NCI-H460 (cell line): ENCODE measurements at places on chromosomes 7 and 10. TPM values are rescaled to one million over a fixed set of nuclear protein-coding genes. Genes with fewer than 3 reads are reported as not detected.
A peak's percentile ranks its signal among the peaks of the same experiment; 100 is the strongest.

DNA sequence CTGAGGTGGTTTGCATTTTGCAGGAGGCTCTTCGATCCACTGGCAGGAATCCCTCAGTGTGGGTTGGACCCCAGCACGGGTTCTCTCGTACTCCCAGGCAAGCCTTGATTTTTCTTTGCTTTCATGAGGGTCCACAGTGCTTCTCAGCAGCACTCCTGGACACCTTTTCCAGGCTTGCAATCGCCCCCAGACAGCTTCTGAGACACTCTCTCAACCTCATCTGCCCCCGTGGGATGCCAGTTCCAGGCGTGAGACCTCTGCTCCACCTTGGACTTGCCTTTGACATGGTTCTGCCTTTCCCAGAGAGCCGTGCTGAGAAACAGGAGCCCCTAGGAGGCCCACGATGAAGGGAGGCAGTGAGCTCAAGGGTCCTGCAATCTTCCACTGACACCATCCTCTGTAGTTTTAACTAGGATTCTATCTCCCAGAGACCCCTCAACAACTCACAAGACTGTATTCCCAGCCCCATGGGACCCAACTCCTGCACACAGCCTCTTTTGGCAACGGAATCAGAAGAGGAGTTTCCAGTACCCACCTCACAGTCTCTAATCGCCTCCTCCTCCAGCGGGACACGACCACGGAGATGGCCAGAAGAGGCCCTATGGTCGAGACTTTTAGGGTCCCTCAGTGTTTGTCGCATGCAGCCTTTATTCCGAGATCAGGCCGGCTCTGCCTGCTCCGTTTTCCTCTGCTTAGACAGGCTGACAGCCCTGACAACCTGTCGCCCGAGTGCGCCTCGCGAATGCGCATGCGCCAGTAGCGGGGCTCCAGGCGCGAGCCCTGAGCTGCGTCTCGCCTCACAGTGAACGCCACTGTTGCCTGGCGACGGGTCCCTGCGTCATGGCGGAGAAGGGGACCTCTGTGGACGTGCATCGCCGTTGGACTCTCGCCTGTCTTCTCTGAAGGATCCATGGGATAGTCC is 26.0 kb upstream of the ZNF273 start:
- DNase-seq, result no peak

DNA sequence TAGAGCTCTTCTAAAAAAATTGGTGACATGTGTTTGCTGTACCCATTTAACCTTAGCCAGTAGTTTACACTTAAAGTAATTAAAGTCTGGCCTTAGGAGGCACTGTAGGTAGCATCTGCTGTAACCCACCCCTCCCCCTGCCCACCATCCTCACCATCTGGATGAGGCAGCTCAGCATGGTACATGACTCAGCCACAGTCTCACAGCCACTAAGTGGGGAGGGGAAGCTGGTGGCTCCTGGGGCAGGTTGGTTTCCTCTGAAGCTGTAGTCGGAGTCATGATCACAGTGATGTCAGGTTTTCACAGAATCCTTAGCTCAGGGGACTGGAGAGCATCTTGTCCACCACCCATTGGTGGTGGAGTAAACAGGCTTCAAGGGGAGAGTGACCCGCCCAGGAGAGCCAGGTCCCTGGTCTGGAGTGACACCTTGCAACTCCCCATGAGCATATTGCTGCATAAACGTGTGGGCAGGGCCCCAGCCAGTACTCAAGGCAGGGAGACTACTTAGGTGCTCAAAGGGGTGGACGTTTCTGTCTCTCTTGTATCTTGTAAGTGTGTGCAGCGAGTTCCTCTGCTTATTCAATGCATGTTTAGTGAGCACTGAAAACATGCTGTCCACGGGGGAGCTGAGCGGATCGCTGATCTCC is 125.9 kb downstream of the GRK5 start:
- no peak for DNase-seq

GRCh38 chr10:73956476-73957359 is 41.2 kb upstream of the VCL start:
- no peak for DNase-seq

GRCh38 chr7:135801045-135801693 is 52.6 kb upstream of the FAM180A start:
- peak; percentile 71 for DNase-seq

DNA sequence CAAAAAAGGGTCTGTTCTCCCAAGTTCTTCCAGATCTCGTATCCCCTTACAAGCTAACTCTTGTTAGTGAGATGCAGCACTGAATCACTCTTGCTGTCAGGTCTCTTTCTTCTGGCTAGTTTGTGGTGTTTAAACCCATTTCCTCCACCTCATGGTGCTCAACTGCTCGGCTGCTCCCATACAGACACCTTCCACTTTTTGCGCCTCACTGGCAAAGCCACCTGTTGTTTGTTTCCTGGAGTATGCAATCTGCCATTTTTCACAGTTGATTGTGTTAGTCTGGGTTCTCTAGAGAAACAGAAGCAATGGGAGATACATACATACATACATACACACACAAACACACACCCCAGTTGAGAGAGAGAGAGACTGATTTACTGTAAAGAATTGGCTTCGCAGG is 124.4 kb upstream of the SP8 start:
- DNase-seq, result no peak

The PKD2L1 gene
- 0.05 TPM in 1 of 2 replicates, not detected in the other for total RNA-seq
